ENCODE measurements at places on chromosomes 3 and 15.

DNA sequence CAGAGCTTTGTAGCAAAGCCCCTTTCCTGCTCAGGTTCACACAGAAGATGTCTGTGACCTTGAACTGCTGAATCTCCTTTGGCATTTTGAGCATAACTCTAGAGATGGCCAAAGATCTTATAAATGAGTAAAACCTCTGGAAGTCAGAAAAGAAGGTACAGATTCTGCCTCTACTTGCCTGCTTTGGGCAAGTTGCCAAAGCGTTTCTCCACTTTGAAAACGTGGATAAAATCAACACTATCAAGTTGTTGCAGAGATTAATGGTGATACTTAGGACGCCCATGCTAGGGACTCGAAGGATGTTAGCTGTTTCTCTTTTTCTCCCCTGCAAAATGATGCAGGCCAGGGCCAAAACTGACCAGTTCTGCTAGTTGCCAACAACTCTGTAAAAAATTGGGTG is 68.0 kb upstream of the CMTM7 start:
- no peak for DNase-seq

DNA sequence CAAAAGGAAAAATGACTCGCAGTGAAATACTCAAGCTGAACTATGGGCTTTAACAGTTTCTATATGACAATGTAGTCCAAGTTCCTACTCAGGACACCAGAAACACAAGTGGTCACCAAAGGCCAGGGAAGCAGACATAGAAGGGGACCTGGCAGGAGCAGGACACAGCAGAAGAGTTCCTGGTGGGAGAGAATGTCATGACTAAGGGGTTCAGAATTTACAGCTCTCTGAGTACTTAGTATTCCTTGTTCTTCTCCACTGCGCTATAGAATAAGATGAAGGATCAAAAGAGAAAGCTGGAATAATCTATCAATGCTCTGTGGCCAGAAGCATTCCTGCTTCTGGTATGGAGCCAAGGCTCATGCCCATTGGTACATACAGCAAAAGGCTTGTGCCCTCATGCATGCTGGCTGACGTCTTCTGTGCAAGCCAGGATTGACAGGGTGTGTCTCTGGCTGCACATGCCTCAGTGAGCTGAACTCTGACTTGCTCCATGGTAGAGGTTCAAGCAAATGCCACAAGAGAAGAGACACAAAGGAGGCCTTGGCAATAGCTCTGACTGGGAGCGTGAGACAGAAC is 128.7 kb upstream of the SLC2A2 start:
- no peak for DNase-seq

GRCh38 chr3:130857336-130858026 is 36.4 kb upstream of the ATP2C1 start:
- no peak for DNase-seq

GRCh38 chr3:40042752-40043443 is 233.5 kb downstream of the MYRIP start:
- DNase-seq = no peak

DNA sequence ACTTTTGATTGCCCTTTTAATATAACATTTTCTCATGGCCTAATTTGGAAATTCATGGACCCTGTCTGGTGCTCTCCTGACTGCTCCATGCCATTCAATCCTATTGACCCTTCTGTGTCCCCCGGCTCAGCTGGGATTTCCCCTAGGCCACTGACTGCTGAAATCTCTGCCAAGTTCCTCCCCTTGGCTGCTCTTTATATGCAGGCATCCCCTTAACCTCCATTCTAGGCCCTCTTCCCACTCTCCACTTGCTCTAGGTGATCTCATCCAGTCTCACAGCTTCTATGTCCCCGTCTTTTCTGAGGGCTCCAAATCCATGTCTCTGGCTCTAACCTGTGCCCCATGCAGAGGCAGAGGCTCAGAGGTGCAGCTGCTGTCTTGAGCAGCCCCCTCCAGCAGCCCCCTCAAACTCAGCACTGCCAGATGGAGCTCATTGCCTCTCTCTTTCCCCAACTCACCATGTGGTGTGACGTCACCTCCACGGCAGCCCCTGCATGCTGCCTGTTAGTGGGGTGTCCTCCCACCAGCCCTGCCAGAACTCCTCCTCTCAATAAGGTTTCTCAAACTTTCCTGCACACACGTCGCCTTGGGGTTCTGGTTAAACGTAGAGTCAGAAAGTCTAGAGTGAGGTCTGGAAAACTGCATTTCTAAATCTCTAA is 6.6 kb downstream of the FSD2 start:
- DNase-seq = no peak

- DNase-seq = no peak
Observed at GRCh38 chr3:188801393-188801792, 370.4 kb upstream of the TPRG1 start.

DNA sequence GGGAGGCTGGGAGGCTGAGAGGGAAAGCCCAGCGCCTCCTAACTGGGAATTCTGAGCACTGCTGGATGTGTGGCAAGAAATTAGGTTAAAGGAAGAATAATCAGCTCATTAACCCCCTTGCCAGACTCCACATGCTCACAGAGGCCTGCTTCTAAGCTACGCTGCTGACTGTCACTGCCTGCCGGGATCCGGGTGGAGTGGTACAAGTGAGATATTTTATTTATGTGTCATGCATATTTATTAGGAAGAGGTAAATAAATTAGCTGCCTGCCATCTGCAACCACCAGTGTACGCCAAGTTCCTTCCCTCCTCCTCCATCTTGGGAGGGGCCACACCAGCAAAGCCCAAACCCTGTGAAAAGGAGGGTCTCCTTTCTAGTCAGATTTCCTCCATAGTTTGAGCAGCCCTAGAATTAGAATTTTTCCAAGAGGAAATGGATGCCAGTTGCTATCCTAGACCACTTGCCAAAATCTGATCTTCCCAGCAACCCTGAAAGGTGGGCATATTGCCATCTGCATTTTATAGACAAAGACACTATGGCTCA is 43.5 kb upstream of the GRIP2 start:
- no peak for DNase-seq

- DNase-seq = no peak
Observed at GRCh38 chr3:182445576-182445975, 347.7 kb upstream of the ATP11B start.

DNA sequence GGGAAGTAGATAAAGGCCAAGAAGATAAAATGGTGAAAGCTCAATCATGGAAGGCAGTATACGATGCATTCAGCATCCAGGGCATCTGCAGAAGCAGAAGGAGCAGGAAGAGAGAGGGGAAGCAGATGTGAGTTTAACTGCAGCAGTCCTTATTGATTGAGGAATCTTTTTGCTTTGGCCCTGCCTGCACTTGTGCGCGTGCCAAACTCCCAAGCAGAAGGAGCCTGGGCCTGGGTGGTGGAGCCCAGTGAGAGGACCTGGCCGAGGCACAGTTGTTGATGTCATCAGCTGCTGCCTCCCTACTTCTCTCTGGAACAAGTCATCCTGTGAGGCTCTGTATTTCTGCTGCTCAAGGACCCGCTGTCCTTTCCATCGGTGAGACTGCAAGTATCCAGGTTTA is 65.5 kb upstream of the ROPN1 start:
- DNase-seq = no peak

Measured in stimulated activated CD4-positive, alpha-beta T cell treated with anti-CD3 and anti-CD28 coated beads, Interleukin-15, amount 100 ng/mL, for 1 hour (primary cell).